ENCODE measurements at places on chromosomes 7 and 10.

DNA sequence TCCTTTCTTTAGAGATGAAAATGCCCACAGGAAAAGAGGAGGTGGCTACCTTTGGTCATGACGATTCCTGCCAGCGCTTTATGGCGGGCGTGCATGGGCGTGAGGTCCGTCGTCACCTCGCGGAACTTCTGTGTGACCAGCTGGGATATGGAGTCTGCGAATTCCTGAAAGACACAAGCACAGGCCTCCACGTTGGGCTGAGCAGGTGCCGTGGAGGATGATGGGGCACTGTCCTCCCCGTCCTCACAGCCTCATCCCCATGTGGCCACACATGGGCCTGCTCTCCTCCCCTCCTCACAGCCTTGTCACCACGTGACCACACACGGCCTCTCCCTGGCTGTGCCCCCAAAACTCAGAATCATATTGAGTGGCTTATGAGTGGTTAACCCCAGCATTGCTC is 214.7 kb downstream of the WDR37 start:
- DNase-seq, result no peak

DNA sequence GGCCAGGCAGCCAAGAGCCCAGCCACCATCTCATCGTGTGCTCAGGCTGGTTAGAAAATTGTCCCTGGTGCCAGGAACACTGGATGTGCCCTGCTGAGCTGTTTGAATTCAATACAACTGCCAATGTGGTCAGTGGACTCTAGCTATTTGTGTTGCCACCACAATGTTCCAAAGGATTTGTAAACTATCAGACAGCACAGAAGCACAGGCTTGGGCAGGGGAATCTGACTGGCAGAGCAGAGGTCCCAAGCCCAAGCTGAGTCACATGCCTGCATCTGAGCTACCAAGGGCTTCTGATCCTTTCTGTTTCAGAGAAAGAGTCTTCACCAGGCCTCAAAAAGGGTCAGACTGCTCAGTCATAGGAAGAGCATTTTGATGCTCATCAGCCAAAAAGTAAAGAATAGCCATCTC is 232.1 kb upstream of the SEMA3C start:
- DNase-seq, result no peak

GRCh38 chr7:133551466-133551865 is 298.6 kb downstream of the EXOC4 start:
- DNase-seq, result no peak

DNA sequence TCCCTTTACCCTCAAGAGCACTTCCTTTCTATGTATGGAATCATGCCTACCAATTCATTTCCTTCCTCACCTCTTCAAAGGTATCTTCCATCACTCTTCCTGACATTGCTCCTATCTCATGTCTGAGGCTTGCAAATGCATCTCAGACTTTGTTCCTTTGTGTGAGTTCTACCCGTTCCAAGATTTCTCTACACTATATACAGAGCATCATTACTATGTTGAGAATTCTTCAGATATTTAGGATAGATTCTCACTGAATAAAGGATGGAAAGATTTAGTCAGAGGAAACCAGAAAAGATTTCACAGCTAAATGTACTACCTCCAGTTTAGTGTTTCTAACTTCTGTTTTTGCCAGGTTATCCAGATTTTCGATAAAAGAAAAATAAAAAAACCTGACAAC is 462.7 kb downstream of the PHTF2 start:
- no peak for DNase-seq

DNA sequence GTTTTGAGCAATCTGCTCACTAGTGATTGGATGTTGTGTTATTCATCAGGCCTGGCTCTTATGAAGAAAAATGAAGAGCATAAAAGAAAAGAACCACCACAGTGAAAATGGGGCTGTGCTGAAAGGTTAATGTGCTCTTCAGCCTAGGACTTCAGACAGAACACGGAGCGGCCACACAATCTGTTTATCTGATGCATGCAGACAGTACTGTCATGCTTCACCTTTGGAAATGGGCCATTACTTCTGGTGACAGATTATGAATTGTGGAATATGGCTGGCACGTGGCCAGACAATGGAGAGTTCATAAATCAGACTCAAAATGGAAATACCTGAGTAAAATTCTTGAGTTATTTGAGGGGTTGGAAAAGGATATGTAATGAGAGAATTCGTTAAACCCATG is 86.0 kb upstream of the NOBOX start:
- no peak for DNase-seq

- DNase-seq, result no peak
Measured at GRCh38 chr7:39720586-39720985, 97.2 kb downstream of the RALA start.

DNA sequence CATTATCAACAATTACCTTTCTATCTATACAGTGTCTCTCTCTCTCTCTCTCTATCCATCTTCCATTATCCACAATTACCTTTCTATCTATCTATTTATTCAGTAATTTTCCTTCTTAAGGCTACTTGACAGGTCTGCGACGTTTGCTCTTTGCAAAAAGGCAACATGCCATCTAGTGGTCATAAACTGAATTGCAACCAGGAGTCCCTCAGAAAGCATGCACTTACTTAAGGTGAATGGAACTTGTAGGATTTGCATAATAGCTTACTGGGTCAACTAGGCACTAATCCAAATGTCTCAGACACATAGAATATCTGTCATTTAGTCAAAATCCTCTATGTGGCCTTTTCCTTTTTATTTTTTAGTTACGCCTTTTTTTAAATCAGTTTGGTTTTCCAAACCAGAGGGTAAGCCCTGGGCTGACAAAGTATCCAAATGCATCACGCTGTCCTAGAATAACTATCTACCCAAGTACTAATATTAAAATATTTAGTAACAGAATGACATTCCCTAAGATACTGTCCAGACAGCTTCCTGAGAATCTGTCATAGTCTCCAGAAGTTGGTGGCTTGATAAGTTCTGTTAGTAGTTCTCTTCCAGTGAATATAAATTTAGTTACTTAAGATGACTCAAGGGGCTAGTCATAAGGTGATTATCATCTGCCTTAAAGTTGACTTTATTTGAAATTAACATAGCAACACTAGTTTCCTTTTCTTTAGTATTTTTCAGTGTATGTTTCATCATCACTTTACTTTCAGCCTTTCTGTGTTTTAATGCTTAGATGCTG is 208.3 kb downstream of the PPP1R3A start:
- no peak for DNase-seq

GRCh38 chr7:115113776-115114175 is 191.9 kb downstream of the MDFIC start:
- DNase-seq, result no peak

DNA sequence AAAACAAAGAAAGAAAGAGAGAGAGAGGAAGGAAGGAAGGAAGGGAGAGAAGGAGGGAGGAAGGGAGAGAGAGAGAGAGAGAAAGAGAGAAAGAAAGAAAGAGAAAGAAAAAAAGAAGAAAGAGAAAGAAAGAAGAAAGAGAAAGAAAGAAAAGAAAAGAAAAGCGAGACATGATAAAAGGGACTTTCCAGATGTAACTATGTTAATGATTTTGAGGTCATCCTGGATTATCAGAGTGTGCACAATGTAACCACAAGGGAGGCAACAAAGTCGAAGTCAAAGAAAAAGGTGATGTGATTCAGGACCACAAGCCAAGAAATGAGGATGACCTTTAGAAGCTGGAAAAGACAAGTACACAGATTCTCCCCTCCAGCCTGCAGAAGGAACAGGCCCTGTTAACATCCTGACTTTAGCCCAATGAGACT is 48.9 kb upstream of the PAX2 start:
- DNase-seq, result no peak

- no peak for DNase-seq
Measured at GRCh38 chr7:36005293-36005692, 147.8 kb upstream of the EEPD1 start.

DNA sequence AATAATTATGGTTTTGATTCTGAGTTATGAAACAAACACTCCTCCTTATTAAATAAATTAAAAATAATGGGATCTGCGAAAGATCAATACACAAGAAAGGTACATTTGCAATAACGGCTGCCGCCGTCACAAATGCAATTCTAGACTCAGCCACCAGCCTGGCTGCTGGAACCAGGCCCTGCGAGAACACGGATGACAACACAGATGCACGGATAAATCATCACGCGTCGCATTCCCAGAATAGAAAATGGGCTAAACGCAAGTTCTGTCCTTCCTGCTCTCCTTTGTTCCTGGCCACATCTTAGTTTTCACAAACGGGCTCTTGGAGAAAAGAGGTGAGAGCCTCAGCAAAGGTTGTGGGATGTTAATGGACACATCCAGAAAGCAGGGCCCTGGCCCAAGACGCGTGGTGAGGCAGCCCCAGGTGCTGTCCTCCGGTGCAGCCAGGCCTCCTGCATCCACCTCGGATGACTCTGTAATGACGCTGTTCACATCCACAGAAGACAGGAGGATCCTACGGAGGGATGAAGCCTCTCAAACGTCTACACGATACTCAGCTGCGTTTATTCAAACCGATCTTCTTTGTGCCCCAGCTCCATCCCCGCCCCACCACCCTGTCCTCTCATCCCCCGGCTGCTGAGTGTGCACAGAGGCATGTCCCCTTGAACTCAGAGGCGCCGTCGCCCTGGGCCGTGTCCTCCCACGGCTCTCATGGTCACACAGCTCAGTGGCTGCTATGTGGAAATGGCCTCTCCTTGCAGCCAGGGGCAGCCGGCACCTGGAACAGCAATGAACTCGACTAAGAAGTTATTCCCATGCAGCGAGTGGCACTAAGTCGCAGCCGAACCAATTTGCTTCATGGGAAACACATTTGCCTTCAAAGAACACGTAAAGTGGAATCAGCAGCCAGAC is 197.9 kb downstream of the PTPRN2 start:
- no peak for DNase-seq

DNA sequence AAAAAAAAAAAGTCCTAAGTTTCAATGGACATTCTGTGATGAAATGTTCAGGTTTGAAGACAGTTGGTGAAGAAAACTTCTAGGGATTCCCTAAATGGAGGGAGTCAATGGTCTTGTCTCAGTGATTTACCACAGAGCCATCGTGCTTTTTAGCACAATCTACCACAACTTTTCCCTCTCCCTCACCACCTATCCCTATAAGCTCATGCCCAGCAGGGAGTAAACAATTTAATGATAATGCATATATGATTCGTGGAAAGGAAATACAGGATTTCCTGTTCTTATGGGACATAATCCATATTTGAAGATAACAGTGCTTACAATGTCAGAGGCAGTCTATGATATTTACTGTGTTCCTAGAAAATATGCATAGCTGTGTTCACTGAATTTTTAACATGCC is 38.4 kb upstream of the CD36 start:
- DNase-seq, result no peak

GRCh38 chr7:116436305-116436826 is 63.2 kb upstream of the CAV2 start:
- no peak for DNase-seq

GRCh38 chr7:95996174-95996573 is 223.8 kb downstream of the DYNC1I1 start:
- no peak for DNase-seq

- DNase-seq, result no peak
Measured at GRCh38 chr10:104351919-104352318, 1.7 kb upstream of the CFAP58 start.

DNA sequence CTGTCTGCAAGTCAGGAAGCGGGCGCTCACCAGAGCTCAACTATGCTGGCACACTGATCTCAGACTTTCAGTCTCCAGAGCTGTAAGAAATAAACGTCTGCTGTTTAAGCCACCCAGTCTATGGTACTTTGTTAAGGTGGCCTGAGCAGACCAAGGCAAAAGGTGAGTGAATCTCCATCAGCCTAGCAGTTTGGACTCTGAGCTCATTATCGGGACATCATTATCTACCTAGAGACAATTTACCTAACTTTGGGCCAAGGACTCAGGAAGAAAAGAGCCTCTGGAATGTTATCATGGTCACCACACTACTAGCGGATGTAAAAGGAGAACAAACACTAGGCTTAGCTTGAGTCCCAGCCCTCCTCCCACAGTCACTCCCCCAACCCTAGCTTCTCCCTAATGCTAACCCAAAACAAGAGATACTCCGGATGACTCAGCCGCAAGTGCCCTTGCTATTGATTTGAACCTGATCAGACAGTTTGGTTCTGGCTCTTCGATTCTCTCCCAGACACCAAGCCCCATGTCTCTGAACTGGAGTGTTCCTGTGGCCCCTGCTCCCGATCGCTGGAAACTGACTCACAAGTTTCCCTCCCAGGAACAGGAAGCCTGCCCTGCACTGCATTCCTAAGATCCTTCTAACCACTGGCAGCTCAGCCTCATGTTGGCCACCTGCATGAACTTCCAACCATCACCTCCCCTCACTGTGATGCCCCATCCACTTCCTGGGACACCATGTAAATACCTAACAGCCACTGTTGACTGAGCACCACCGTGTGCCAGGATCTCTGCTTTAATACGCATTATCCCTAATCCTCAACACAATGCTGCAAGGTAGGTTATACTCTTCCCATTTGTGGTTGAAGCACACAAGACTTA is 34.5 kb downstream of the CREB3L2 start:
- DNase-seq, result no peak

DNA sequence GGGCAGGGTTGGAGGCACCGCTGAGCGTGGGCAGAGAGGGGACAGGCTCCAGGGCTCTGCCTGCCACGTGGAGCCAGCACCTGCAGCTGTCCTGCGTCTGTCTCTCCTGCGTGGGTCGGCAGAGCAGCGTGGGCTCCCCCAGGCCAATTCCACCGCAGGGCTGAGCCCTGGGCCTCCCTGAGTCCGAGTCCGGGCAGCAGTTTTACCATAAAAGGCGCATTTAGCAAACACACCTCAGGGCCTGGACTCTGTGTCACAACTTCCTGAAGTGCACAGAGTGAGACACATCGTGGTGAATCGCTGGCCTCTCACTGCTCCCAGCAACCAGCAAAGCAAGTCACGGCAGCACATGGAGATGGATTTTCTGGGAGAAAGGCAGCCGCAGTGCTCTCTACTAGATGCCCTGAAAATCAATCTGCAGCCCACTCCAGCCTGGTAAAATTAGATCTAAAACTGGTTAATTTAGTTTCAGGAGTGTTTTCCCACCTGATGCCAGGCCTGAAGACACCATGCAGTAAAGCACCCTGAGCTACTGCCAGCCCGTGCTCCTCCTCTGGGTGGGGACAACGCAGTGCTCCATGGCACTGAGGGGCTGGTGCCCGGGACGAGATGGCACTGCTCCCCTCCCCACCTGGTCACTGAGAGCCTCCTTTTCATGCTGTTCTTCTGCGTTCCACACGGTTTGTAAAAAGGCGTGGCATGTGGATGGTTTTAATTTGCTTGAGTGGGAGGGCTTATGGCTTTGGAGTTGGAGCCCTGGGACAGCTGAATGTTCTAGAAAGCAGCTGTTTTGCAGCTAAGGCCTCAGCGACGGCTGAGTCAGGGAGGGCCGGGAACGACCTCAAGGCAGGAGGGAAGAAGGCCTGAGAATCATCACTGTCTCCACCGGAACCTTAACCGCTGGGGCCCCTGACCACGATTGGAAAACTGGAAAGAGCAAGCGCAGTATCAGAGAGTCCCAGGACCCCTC is 336.9 kb downstream of the ADARB2 start:
- DNase-seq, result no peak
